ENCODE measurements at places on chromosomes 2 and 18.

- DNase-seq = peak; percentile 40
Observed at GRCh38 chr2:134284119-134284670, 30.3 kb downstream of the MGAT5 start.

DNA sequence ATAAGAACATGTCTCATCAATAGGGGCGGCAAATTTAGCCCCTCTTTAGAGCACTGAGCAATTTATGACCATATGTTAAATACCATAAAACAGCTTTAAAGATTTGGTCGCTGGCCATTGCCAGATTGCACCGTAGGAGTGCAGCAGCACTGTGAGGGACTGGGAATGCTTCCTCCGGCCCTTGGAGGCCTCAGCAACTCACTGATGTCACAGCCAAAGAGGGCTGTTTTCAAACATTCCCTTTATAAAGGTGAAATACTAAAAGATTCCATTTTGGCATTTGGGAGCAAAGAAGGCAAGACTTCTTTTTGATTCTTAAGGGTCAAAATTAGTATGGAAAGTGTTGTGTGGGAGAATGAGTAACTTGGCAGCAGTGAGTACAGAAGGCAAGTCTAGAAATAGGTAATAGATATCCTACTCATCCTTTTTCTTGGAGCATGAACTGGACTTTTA lies 63.7 kb downstream of the BABAM2 start:
- no peak for DNase-seq

GRCh38 chr2:133740500-133740899 lies 172.2 kb upstream of the NCKAP5 start:
- DNase-seq = no peak

DNA sequence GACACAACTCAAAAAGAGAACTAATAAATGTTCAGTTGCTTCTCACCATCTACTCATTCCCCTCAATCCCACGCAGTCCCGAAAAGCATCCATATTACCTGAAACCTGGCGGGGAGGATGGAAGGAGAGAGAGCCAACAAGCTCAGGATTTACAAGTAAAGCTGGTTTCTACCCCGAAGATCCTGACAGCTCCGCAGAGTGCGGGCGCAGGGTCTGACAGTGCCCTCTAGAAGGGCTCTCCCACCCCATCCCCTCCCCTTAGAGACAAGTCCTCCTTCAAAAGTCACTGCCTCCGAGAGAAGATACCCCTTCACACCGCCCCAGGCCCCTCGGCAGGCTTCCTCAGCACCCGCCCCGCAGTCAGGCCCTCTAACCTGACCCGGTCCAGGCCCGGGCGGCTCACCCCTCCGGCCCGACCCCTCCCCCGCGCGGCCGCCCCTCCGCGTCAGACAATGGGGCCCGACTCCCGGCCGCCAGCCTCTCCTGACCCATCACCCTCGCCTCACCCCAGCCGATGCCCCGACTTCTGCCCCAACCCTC lies 550 bp downstream of the RAB1A start:
- no peak for DNase-seq

- DNase-seq = no peak
Observed at GRCh38 chr2:201150454-201151020, 32.4 kb upstream of the CASP10 start.

DNA sequence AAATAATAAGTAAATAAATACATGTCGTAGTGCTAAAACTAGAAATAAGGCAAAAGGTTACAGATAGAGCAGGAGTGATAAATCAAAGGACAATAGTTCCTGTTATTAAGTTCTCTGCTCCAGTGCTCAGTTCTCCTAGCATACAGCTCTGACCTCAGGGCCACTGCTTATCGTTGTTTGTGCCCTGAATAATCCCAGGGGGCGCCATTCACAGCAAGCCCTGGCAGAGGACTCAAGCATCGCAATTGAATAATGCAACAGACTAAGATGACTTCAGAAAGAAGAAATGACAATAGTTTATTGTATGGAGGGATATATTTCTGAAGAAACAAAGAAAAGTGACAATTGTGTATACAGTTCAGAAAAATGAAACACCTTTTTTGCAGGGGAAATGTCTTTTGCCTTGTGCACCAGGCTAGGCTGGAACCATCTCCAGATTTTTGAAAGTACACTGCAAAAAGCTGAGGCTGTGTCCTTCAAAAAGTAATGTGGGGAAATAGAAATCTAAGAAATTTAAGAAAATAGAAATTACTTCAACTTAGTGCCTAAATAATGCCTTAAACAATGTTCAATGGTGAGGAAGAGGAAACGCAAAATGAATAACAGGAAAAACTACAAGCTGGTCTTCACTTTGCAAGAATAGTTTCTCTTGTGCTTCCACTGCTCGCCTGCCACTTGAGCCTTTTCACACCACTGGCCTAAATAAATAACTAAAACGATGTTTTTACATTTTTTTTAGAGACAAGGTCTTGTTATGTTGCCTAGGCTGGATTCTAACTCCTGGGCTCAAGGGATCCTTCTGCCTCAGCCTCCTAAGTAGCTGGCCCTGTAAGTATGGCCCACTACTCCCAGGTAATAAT lies 19.0 kb upstream of the CCNYL1 start:
- DNase-seq = no peak

- no peak for DNase-seq
Observed at GRCh38 chr2:130785466-130786055, 30.2 kb downstream of the AMER3 start.

DNA sequence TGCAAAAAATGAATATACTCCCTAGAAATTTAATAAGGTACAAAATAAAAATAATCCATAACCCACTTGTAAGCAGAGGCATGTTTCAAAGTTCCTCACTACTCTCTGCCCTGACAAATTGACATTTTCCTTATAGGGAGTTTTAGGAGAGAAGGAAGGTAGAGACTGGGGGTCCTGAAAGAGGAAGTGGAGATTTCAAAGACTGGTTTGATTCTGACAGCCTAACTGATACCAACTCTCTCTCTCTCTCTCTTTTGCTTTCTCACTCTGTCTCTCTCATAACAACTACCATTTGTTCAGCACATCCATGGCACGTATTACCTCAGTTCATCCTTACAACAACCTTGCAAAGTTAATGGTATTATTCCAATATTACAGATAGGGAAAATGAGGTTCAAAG lies 18.6 kb downstream of the FZD7 start:
- no peak for DNase-seq

DNA sequence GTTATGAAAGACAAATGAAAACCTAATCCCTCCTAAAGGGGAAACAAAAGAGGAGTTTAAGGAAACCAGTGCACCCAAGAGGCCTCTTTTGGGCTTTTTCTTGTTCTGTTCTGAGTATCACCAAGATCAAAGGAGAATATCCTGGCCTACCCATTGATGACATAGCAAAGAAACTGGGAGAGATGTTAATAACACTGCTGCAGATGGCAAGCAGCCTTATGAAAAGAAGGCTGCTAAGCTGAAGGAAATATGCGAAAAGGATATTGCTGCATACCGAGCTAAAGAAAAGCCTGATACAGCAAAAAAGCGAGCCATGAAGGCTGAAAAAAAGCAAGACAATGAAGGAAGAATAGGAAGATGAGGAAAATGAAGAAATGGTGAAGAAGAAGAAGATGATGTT lies 23.6 kb upstream of the STAT4 start:
- no peak for DNase-seq

DNA sequence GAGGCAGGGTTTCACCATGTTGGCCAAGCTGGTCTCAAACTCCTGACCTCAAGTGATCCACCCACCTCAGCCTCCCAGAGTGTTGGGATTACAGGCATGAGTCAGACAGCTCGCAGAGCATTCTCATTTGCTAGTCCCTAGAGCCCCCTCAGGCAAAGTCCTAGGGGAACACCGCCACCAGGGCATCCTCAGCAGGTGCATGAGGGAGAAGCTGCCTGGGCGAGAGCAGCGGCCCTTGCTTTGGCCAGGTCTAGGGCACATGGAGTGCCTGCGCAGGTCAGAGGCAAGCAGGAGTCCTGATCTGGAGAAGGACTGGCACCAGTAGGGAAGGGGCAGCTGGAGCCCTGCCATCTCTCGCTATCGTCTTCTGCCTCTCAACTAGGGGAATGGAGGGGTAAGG lies 32.4 kb downstream of the NGEF start:
- DNase-seq = no peak

DNA sequence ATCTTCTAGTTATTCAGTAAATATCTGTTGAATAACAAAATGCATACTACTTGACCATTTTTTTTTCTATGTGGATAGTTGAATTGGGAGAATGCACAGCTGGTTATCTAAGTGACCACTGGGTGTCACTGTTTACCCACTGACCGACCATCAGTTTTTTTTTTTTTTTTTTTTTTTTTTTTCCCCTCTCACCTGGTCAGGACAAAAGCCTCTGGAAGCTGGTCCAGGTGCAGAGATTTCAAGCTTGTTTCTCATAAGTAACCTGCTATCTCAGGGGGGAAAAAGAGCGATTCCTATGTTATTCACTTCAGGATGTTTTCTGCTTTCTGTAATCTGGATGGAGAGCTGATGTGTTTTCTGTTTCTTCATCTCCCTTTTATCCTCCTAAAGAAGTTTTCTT lies 256.0 kb downstream of the DCDC2C start:
- DNase-seq = no peak

GRCh38 chr2:53913721-53914120 lies 54.0 kb upstream of the GPR75 start:
- no peak for DNase-seq

DNA sequence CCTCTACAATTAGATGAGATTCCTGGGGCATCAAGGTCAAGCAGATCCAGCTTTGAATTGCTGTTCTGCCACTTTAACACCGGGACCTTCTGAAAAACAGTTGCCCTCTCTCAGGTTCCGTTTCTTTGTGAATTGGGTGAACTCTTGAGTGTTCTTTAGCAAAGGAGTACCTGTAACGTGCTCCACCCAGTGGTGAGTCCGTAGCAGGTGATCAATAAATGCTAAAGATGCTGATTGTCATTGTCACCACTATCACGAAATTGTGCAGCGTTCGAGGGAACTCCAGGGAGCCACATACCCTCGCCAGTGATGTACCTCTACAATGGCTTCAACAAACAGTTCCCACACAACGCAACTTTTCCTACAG lies 81.9 kb downstream of the TCF7L1 start:
- DNase-seq = no peak

Data from BJ (cell line).